Activated T-cell treated with anti-CD3 and anti-CD28 coated beads, Interleukin-2, amount 50 U/mL, for 48 hours (primary cell): ENCODE measurements at places on chromosomes 7 and 10.

GRCh38 chr7:45662018-45662417 lies 87.8 kb downstream of the ADCY1 start:
- no peak for DNase-seq

- DNase-seq = peak; percentile 49
These were observed 9.6 kb upstream of the ZNF487 start for GRCh38 chr10:43427166-43427825.

- DNase-seq = no peak
These were observed 94.7 kb downstream of the ARHGAP22 start for GRCh38 chr10:48509974-48510692.

DNA sequence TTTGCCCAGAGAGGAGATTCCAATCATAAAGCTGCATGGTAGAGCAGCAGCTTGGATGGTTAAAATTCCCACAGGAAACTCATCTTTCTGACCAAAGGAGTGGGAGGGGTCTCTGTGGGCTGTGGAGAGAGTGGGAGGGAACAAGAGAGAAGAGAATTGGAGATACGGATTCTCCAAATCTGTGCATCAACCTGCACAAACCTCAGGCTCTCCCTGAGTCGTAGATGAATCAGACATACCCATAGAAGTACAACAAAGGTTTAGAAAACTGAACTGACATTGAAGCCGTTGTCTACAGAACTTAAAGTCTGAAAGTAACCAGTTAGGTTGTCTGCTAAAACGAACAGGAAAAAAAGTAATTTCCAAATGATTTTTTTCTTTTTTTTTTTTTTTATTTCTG lies 41.9 kb downstream of the CYCS start:
- DNase-seq = no peak

- no peak for DNase-seq
These were observed 562.1 kb downstream of the DNAJB6 start for GRCh38 chr7:157898802-157899505.

DNA sequence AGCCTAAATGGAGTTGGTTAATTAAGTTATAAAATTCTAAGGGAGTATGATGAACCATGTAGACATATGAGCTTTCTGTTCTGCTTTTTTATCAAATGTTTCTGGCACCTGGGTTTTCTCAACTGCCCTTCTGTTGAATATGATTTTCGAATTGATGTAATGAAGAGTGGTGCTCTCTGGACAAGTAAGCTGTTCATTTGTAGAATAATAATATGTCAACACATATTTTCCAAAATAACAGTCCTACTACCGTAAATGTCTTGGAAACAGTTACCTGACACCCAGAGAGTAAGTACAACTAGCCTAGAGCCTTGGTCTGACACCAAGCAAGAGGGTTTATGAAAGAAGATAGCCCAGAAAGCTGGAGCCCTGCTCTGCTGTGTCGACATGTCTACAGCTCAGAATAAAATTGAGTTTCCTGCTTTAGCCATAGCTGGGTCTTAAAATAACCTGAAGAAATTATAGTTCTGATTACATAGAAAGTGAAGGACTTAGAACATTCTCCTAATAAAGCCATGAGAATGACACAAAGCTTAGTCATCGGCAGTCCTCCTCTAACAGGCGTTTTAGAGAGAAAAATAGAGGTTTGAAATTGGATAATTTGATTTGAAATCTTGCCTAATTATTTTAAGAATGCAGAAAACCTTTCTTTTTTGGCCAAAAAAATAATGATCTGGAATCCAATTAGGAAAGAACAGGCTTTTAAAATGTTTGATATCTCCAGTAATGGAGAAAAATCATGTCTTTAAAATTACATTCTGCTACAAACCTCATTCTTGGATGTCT lies 25.1 kb downstream of the HDAC9 start:
- no peak for DNase-seq

GRCh38 chr10:48253970-48254657 lies 20.4 kb downstream of the FRMPD2 start:
- no peak for DNase-seq

GRCh38 chr7:148265896-148266295 lies 324.7 kb upstream of the C7orf33 start:
- DNase-seq = no peak
